Ovary (tissue), 10 donors: ENCODE measurements at places on chromosomes 7 and 10.

GRCh38 chr10:21702633-21703111 lies 168.6 kb downstream of the MLLT10 start:
- H3K4me3 ChIP-seq, result no peak overlapping the region
- DNase-seq, result no peak
- no peaks in the 10 kb centered on the region for H3K4me1 ChIP-seq

- H3K27ac ChIP-seq, result peak overlapping the region; percentile 8
- no peak for DNase-seq
- peaks cover 11% of the 10 kb centered on the region for H3K4me1 ChIP-seq
- no peaks in the 10 kb centered on the region for H3K36me3 ChIP-seq
- no peaks in the 10 kb centered on the region for H3K27me3 ChIP-seq
- no peak overlapping the region for H3K4me3 ChIP-seq
Observed at GRCh38 chr7:107700570-107700969, 39.9 kb downstream of the SLC26A4 start.

- DNase-seq, result no peak
- no peaks in the 10 kb centered on the region for H3K27me3 ChIP-seq
- no peak overlapping the region for H3K27ac ChIP-seq
- H3K4me1 ChIP-seq, result no peaks in the 10 kb centered on the region
- H3K4me3 ChIP-seq, result no peak overlapping the region
Observed at GRCh38 chr7:36796850-36797536, 72.7 kb upstream of the AOAH start.

GRCh38 chr7:8627325-8627724 lies 193.9 kb downstream of the NXPH1 start:
- no peak overlapping the region for H3K4me3 ChIP-seq
- no peaks in the 10 kb centered on the region for H3K4me1 ChIP-seq
- no peak for DNase-seq
- no peaks in the 10 kb centered on the region for H3K27me3 ChIP-seq
- no peaks in the 10 kb centered on the region for H3K36me3 ChIP-seq

- no peaks in the 10 kb centered on the region for H3K4me1 ChIP-seq
- no peaks in the 10 kb centered on the region for H3K36me3 ChIP-seq
- H3K27ac ChIP-seq, result no peak overlapping the region
- DNase-seq, result no peak
- H3K27me3 ChIP-seq, result no peaks in the 10 kb centered on the region
Observed at GRCh38 chr7:25118048-25118753, 6.9 kb downstream of the CYCS start.

DNA sequence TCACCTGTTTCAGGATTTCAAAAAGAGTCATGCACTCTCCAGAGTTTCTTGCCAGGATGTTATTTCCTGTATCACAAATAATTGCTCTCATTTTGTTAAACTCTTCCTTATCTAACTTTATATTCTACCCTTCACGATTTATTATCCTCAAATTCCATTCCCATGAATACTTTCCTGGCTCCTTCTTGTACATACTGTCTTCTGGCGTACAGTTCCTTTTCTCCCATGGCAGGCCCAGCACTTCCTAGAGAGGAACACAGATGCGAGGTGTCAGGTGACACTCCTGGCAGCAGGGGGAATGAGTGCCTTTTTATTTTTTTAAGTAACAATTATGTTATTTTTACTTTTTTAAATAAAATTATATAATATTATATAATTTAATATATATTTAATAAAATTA lies 411.9 kb downstream of the TFEC start:
- no peak overlapping the region for H3K4me3 ChIP-seq
- H3K27me3 ChIP-seq, result no peaks in the 10 kb centered on the region
- no peak for DNase-seq
- H3K27ac ChIP-seq, result no peak overlapping the region

DNA sequence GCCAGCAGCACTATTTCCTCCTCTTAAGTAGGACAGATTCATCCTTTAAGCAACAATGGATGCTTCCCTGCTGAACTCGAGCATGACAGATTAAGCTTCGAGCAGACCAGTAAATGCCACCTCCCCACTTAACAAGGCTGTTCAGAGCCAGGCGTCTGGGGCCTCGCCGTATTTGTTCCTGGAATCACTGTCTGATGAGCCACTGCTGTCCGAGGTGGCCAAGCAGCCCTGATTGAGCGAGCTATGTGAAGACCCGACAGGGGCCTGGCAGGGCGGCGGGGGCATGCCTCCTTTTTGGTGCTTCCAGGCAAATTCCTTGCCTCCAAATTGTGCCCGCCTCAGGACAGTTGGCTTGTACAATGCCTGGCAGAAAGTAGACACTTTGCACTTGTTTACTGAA lies 862.6 kb downstream of the NRG3 start:
- no peaks in the 10 kb centered on the region for H3K27me3 ChIP-seq
- no peak overlapping the region for H3K27ac ChIP-seq
- H3K4me3 ChIP-seq, result no peak overlapping the region
- H3K4me1 ChIP-seq, result no peaks in the 10 kb centered on the region

DNA sequence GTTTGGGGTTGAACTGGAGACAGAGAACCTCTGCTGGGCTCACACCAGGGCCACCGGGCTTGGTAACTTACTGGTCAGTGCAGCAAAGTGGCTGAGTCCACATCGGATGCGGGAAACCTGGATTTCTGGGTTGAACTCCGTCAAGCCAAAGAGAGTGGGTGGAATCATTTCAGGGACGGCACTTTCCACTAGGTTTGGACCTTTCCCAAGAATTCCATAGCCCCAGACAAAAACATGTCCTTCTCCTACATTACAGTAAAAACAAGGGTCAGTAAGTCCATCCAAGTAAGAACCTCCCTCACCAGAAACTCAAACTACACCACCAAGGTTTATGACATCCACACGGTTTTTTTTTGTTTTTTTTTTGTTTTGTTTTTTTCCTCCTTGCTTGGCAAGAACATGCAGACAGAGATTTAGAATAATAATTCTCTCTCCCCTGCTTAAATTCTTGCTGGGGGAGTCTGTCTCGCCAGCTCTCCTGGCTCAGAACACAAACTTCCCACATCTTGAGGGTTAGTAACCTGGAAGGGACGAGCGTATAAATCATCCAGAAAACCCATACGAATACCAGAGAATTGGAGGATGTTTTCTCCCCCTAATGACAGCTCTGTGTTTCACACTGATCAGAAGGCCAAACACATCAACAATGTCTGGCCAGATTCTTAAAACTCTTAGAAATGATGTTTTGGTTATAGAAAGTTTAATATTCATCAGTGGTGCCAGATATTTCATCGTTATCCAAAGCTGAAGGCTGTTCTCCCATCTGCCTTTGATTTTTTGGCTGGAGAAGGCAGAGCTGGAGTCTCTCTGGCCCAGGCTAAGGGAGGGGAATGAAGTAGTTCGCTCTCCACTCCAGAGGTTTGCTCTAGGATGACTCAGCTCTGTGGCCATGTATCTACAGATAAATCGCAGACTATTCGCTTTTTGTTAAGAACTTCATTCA lies 17.5 kb downstream of the RCC1L start:
- H3K27me3 ChIP-seq, result no peaks in the 10 kb centered on the region
- H3K4me1 ChIP-seq, result peaks cover 20% of the 10 kb centered on the region
- no peaks in the 10 kb centered on the region for H3K36me3 ChIP-seq
- H3K27ac ChIP-seq, result peak overlapping the region; percentile 73

- H3K27ac ChIP-seq, result no peak overlapping the region
- no peak for DNase-seq
- H3K4me1 ChIP-seq, result no peaks in the 10 kb centered on the region
- H3K4me3 ChIP-seq, result no peak overlapping the region
- H3K36me3 ChIP-seq, result no peaks in the 10 kb centered on the region
Observed at GRCh38 chr10:63105225-63106110, 27.7 kb upstream of the NRBF2 start.

GRCh38 chr10:78332012-78332411 lies 298.3 kb downstream of the RPS24 start:
- no peaks in the 10 kb centered on the region for H3K36me3 ChIP-seq
- H3K27ac ChIP-seq, result peak overlapping the region; percentile 36
- peak; percentile 64 for DNase-seq

DNA sequence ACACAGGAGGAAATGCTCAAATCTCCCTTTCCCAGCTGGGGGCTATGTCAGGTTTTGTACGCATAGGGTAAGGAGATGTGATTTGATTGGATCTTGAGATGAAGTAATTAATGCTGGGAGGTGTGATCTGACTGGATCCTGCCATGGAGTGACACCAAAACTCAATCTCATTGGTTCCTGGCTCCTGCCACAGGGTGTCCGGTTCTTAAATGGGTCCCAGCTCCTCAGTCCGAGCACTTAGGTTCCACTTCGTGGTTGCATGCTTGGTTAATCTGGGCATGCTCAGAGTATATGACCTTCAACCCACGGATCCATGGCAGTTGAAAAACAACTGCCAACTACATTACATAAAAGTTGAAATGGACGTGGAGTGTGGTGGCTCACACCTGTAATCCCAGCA lies 3.1 kb upstream of the ZNF12 start:
- H3K4me1 ChIP-seq, result peaks cover 1% of the 10 kb centered on the region
- no peaks in the 10 kb centered on the region for H3K36me3 ChIP-seq
- no peak overlapping the region for H3K27ac ChIP-seq
- no peak overlapping the region for H3K4me3 ChIP-seq
